GM12878 (cell line): ENCODE measurements at places on chromosomes 2 and 18. TPM values are rescaled to one million over a fixed set of nuclear protein-coding genes. Genes with fewer than 3 reads are reported as not detected.

DNA sequence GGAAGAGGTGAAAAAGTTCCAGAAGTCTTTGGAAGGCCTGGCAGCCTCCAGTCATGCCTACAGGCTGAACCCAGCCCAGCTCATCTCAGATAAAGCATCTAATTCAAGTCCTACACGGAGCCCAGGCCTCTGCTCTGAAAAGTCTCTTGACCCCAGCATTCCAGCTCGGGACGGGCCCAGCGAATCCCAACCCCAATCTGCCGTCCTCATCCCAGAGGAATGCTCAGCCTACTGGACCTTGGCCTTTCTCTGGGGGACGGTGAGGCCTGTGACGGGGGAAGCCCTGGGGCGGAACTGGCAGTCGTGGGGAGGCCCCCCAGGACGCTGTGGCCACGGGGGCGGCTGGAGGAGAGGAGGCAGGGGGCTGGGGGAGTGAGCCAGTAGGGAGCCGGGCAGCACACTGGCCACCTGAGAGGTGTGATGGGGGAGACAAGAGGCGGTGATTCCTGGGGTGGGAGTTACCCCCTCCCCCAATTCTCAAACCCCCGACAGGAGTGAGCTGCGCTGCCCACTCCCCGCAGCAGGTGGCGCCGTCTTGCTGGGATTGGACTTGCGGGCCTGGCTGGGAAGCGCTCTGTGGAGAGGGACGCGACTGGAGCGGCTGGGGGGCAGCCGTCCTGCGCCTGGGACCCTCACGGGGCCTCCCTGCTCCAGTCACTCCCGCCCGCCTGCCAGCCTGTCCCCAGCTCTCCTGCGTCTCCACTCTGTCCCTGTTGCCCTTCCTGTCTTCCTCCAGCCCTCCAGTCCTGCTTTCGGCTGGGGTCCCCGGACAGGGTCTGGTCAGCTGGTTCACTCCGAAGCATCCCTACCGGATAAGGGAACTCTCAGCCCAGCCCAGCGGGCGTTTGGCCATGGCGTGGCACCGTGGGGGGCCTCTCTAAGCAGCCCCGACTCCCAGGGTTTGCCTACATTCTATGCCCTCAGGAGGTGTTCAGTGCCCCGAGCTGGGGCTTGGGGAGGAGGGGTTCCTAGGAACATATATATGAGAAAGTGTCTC lies 182.6 kb upstream of the HAAO start:
- no peaks in the 10 kb centered on the region for H3K36me3 ChIP-seq
- H3K4me1 ChIP-seq: peaks cover 14% of the 10 kb centered on the region
- DNase-seq: no peak
- no peak overlapping the region for H3K27ac ChIP-seq
- no peak overlapping the region for H3K4me3 ChIP-seq

- no peaks in the 10 kb centered on the region for H3K36me3 ChIP-seq
- peaks cover 1% of the 10 kb centered on the region; the same call in 1 of the 2 replicates for H3K27me3 ChIP-seq
- no peaks in the 10 kb centered on the region for H3K4me1 ChIP-seq
- no peak for DNase-seq
- no peak overlapping the region for H3K4me3 ChIP-seq
Measured at GRCh38 chr2:56100791-56101312, 82.9 kb upstream of the CCDC85A start.

- no peak overlapping the region for H3K27ac ChIP-seq
- no peaks in the 10 kb centered on the region for H3K36me3 ChIP-seq
- H3K4me3 ChIP-seq: no peak overlapping the region
Measured at GRCh38 chr2:73290049-73290839, 3.1 kb downstream of the EGR4 start.

- H3K4me1 ChIP-seq: peaks cover 13% of the 10 kb centered on the region; the same call in 1 of the 2 replicates
- no peak overlapping the region for H3K4me3 ChIP-seq
- H3K36me3 ChIP-seq: no peaks in the 10 kb centered on the region
- no peak overlapping the region for H3K27ac ChIP-seq
- no peaks in the 10 kb centered on the region for H3K27me3 ChIP-seq
- no peak for DNase-seq
Measured at GRCh38 chr2:11467749-11468148, 1.8 kb upstream of the E2F6 start.

DNA sequence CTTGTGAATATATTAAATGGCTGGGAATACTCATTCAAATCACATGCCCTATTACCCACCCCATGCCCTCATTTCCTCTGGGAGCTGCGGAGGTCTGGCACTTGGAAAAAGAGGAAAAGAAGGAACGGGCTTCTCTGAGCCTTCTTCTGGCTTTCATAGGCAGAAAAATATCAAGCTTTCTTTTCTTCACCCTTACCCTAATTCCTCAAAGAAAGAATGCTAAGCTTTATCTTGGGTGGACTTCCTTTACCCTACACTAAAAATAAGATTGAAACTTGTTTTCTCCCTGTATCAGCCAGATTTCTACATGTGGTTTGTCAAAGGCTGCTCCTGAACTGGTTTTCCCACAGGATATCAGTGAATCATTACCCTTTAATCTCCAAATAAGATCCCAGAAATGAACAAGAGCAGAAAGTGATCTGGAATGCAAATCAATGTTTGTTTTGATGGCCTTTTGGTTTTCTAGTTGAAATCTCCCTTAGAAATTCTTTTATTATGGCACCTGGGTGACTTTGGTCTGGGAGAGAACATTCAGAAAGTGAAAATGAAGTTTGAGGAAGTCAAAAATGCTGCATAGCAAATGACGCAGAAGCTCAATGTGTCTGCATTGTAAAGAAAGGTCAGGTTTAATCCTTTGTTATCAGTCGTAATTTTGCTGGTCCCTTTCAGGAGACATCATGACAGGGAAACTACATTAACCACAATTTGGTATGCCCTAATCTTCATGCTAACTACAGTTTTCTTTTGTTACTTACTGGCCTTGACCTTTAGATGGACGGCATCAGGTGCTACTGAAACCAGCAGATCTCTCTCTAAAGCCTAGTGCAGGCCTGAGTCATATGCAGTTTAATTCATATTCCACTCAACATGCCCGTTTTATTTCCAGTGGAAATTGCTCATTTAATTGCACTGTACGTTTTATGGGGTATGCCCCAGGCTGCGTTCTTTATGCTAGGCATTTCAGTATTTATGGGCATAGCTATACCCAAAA lies 46.6 kb upstream of the HNRNPA3 start:
- H3K27ac ChIP-seq: peak overlapping the region; percentile 97
- H3K4me1 ChIP-seq: peaks cover 28% of the 10 kb centered on the region
- H3K4me3 ChIP-seq: peak overlapping the region; percentile 63

- no peak overlapping the region for H3K27ac ChIP-seq
- no peaks in the 10 kb centered on the region for H3K4me1 ChIP-seq
- H3K27me3 ChIP-seq: no peaks in the 10 kb centered on the region
- DNase-seq: no peak
Measured at GRCh38 chr2:70035344-70035844, 51.9 kb upstream of the PCBP1 start.

DNA sequence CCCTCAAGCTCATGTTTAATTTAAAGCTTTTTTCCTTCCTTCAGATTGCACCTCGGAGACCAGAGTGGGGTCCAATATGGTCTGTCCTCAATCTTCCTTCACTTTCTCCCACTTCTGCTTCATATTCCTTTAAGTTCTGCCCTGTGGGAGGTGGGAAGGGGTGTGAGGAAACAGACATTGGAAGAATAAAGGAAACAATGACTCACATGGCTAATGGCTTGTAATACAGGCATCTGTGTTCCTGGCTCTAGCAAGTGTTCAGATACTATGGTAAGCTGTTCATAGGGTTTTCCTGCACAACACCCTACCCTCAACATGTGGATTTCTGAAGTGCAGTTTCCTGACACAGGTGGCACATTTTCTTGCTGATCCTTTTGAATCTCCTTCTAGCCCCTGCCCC lies 209.5 kb downstream of the PIK3C3 start:
- H3K27ac ChIP-seq: no peak overlapping the region
- no peaks in the 10 kb centered on the region for H3K4me1 ChIP-seq
- no peaks in the 10 kb centered on the region for H3K27me3 ChIP-seq
- H3K4me3 ChIP-seq: no peak overlapping the region

- no peak for DNase-seq
- peaks cover 46% of the 10 kb centered on the region for H3K4me1 ChIP-seq
- peaks cover 2% of the 10 kb centered on the region for H3K36me3 ChIP-seq
- H3K27me3 ChIP-seq: no peaks in the 10 kb centered on the region
- peak overlapping the region; percentile 24 for H3K4me3 ChIP-seq
Measured at GRCh38 chr2:233386382-233387041, 32.2 kb downstream of the DGKD start.

DNA sequence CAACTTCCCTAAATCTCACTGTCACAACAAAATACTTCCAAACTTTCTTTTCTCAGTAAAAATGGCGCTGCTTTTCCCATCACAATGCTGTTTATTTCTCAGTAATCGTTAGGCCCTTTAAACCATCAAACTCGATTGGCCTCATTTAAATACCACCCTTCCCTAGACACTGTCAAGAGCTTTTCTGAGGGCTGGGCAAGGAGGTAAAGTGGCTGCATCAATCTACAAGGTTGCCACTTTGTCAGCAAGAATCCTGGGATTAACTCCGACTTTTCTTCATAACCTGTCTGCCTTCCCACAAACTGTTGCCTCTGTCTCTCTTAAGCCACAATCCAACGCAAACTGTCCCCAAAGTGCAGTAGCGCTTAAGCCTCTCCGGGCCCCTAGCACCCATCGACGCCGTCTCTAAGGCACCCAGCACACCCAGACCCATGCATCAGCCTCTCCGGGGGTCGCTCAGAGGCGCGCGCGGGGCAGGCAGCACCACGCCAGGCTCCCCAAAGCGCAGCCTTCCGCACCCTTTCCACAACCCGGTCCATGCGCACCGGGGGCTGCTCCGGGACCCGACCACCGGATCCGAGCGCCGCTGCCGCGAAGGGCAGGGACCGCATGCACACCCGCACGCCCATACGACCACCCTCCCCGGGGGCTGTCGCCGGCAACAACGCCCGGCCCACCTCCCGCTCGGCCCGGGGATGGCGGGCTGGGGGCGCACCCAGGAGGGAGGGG lies 683 bp downstream of the MBOAT2 start:
- no peak overlapping the region for H3K27ac ChIP-seq
- no peaks in the 10 kb centered on the region for H3K36me3 ChIP-seq
- H3K27me3 ChIP-seq: no peaks in the 10 kb centered on the region

DNA sequence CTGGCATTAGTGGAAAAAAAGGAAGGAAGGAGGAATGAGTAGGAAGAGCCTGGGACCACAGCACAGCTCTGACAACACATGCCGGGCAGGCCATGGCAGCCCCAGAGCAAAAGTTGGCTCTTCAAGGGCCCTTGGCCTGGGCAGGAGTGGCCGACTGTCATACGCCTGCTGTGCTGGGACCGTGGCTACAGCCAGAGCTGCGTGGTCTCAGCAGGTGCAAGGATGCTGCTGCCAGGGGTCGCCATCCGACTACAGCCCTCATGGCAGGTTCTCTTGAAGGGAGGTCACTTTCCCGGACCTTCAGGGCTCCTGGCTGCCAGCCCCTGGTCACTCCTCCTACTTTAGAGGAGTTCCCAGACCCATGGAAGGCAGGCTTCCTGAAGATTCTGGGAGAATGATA lies 109.9 kb downstream of the ARL4C start:
- H3K4me1 ChIP-seq: no peaks in the 10 kb centered on the region
- H3K27me3 ChIP-seq: no peaks in the 10 kb centered on the region
- no peak overlapping the region for H3K4me3 ChIP-seq
- DNase-seq: no peak

- no peak overlapping the region for H3K4me3 ChIP-seq
- H3K27ac ChIP-seq: no peak overlapping the region
- H3K36me3 ChIP-seq: no peaks in the 10 kb centered on the region
- H3K27me3 ChIP-seq: no peaks in the 10 kb centered on the region
- DNase-seq: no peak
Measured at GRCh38 chr18:24811950-24812681, 351.7 kb downstream of the HRH4 start.

NAT8 gene
- polyA plus RNA-seq: not detected in 2 replicates

ACP1 gene
- polyA plus RNA-seq: 226 and 246 TPM in 2 replicates

DUSP19 gene
- 0.56 and 0.81 TPM in 2 replicates for polyA plus RNA-seq

COQ10B gene
- polyA plus RNA-seq: 19.5 and 21.8 TPM in 2 replicates

PSMA8 gene
- polyA plus RNA-seq: not detected in 2 replicates

CDKL4 gene
- not detected in 2 replicates for polyA plus RNA-seq

VAMP8 gene
- 210 and 229 TPM in 2 replicates for polyA plus RNA-seq

SKOR2 gene
- not detected in 2 replicates for polyA plus RNA-seq
